GM23248 (cell line): ENCODE measurements at places on chromosomes 4 and X.

DNA sequence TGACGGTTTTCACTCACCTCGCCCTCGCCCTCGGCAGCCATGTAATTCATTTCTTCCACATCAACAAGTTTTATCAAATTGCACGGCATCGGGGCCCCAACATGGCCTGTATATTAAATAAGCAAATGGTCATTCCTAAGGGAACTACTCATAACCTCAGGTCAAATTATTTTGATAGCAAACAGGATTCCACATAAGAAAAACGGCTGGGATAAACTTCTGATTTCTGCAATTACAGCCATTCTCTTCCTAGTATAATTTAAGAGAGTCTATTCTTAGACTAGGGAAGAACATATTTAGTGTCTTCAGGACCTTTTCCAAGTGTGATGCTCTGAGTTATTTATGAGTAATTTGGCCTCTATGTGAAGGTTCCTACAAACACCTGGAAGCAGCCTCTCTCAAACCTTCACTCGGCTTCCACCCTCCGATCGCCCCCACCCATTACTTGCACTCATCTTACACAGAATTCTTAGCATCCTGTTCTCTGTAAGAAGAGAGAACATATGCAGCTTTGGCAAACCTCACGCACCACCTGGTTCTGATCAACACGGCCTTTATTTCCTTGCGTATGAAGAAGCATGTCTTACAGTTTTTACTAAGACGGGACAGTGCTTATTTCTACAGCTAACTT is 29.4 kb upstream of the CENPU start:
- peak; percentile 29 for DNase-seq

- no peak for DNase-seq
Observed at GRCh38 chr4:162782096-162782777, 384.5 kb downstream of the NAF1 start.

- no peak for DNase-seq
Observed at GRCh38 chrX:87961471-87961870, 443.9 kb downstream of the KLHL4 start.

- DNase-seq, result no peak
Observed at GRCh38 chrX:96774116-96774515, 89.5 kb downstream of the DIAPH2 start.

DNA sequence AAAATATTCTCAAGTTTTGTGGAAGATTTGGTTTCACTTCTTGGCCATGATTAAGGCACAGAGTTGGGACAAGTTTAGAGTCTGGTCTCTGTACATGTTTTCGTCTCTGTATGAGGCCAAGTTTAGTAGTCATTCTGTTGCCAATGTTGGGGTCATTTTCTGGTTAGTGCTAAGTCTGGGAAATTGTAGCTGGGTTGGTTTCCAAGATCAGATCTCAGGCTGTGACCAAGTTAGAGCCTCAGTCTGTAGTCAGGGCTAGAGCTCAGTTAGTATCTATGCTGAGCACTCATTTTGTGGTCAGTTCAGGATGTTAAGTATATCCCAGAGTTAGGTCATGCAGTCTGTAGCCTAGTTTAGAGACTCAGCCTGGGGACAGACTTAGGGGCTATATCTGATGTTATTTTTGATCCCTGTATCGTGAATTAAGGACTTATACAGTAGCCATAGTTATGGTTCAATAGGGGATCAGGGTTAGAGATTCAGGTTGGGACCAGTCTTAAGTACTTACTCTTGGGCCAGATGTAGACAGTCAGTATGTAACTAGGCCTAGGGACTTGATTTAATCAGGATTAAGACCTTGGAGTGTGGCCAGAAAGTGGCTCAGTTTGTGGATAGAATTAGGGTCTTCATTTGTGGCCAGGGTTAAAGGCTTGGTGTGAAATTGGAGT is 6.6 kb upstream of the ENOX2 start:
- DNase-seq, result peak; percentile 42

DNA sequence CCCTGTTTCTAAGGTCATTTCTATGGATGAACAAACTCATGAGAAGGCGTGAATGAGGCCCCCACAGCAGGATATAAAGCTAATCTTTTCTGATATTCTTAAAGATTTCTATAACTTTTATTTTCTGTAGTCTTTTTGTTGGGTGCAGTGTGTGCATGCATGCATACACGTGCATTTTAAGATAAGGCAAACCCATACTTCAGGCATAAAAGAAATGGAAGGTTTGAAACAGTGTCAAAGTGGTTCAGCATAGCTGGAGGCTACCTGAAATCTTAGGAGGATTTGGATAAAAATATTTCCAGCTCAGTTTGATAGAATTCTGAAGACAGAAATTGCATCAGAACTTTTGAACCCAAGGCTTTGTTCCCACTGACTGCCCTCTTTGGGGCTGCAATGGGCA is 119.7 kb downstream of the PDHA2 start:
- no peak for DNase-seq

GRCh38 chr4:10116569-10117358 is at the start of gene WDR1:
TSS of gene WDR1 (minus strand) at chr4:10116799. CDS start at chr4:10116666, 133 bp downstream.
- peak; percentile 99 for DNase-seq

GRCh38 chrX:103919270-103919637 is 43.2 kb upstream of the TMSB15B start:
- DNase-seq, result peak; percentile 68

- no peak for DNase-seq
Observed at GRCh38 chrX:81301877-81302276, 100.0 kb downstream of the SH3BGRL start.

DNA sequence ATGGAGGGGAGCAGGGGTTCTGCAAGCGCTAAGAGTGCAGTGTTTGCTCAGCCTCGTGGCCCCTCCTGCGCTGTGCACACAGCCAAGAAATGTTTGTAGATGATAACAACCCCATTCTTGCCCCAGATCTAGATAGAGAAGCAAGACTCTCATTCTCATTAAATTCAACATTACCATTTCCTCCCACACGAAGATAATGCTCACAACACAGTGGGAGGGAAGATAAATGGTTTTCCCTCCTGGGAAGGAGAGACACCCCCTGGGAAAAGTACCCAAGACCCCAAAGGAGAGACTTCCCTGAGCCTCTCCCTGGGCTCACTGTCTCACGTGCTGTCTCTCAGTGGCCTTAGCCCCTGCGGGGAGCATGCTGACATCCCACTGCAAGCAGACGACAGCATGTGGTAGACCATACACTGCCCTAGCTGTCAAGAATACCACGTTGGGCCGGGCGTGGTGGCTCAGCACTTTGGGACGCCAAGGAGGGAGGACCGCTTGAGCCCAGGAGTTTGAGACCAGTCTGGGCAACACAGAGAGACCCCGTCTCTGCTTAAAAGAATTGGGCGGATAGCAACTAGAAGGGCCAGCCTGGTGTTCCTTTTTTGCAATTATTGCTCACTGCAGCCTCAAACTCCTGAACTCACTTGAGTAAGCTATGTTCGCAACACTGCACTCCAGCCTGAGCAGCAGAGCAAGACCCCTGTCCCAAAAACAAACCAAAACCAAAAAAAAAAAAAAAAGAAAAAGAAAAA is 34.9 kb upstream of the IQSEC2 start:
- DNase-seq, result no peak

DNA sequence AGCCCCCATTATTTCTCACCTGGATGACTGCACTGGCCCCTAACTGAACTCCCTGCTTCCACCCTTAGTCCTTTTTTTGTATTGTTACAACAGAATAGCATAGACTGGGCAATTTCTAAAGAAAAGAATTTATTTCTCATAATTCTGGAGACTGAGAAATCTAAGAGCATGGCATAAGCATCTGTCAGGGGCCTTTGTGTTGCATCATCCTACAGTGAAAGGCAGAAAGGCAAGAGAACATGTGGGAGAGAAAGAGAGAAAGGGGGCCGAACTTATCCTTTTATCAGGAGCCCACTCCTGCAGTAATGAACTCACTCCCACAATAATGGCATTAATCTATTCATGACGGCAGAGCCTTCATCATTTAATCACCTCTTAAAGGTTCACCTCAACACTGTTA is 122.1 kb downstream of the EFNB1 start:
- DNase-seq, result no peak

DNA sequence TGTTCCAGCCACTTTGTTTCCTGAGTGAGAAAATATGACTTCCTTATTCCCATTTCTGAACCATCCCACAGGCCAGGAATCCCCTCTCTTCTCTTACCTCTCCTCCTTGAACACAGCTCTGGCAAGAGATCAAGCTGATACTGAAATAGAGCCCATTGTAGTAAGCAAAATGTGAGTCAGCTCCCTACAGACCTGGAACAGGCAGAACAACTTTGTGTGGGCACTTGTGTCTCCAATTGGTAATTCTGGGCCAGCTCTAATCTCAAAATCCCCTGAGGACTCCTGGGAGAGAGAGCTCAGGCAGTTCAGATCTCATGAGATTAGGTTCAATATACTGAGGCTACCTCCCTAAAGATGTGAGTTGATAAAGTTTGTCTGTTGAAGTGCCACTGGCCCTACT is 213.5 kb downstream of the GUCY2F start:
- no peak for DNase-seq

- peak; percentile 90 for DNase-seq
Observed at GRCh38 chr4:53490965-53491622, 100.2 kb downstream of the LNX1 start.

DNA sequence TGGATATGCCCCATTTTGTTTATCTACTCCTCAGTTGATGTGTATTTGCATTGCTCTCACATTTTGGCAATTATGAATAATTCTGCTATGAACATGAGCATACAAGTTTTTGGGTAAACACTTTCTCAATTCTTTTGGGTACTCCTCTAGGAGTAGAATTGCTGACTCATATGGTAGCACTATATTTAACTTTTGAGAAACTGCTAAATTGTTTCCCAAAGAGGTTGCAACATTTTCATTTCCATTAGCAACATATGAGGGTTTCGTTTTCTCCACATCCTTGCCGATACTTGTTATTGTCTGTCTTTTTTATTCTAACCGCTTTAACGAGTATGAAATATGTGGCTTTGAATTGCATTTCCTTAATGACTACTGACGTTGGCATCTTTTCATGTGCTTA is 185.4 kb downstream of the TSPAN5 start:
- peak; percentile 47 for DNase-seq

DNA sequence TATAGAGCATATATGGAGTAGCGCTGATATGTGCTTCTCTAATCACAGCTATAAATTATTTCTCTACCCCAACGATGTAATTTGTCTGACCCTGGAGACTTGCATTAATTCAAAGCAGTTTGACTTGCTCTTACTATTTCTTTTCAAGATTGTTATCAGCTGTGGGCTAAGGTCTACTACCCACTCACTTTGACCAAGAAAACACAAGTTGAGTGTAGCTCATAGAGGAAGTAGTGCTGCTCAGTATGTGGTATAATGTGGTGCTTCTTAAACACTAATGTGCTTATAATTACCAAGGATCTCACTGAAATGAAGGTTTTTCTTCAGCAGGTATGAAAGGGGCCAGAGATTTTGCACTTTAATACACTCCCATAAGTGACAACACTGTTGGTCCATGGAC is 70.1 kb downstream of the INPP4B start:
- no peak for DNase-seq

DNA sequence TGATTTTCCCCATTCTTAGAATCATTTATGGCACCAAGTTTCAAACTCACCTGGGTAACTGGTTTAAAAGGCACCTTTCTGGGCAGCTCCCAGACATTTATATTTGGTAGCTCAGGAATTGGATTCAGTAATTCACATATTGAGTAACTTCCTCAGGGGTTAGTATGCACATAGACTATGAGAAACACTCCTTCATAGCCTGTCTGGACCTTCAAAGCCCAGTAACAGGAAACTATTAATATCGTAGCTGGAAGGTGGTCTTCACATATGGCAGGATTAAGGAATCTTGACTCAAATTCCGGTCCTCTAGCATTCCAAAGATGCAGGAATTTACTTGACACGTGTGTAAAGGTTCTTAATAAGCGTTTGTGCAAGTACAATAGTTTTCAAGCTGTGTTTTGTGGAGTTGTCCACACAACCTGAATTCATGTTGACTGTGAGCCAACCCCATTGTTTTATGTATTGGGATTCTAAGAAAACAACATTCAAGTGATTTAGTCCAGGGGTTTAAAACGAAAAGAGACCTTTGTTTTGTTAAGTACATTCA is 78.4 kb downstream of the PLS3 start:
- DNase-seq, result no peak

DNA sequence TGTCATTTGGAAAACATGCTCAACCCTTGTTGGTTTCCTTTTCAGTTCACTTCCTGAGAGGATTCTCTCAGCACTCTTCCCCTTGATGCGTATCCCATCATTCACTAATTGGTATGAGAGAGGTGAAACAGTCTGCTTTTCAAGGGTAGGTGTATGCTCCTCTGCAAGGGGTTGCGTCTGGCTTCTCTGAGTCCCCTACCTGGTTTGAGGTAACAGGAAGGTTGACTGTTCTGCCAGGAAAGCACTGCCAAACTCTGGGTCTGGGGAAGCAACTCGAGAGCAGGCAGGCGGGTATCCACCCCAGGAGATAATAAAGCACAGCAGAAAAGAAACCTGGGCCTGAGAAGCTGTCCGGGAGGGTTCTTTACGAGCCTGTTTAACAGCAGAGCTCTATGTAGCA is 101.2 kb downstream of the SHROOM4 start:
- no peak for DNase-seq

GRCh38 chr4:73573794-73574528 is 46.3 kb downstream of the RASSF6 start:
- DNase-seq, result peak; percentile 74

GRCh38 chr4:4270529-4270928 is 19.4 kb downstream of the LYAR start:
- DNase-seq, result peak; percentile 18

DNA sequence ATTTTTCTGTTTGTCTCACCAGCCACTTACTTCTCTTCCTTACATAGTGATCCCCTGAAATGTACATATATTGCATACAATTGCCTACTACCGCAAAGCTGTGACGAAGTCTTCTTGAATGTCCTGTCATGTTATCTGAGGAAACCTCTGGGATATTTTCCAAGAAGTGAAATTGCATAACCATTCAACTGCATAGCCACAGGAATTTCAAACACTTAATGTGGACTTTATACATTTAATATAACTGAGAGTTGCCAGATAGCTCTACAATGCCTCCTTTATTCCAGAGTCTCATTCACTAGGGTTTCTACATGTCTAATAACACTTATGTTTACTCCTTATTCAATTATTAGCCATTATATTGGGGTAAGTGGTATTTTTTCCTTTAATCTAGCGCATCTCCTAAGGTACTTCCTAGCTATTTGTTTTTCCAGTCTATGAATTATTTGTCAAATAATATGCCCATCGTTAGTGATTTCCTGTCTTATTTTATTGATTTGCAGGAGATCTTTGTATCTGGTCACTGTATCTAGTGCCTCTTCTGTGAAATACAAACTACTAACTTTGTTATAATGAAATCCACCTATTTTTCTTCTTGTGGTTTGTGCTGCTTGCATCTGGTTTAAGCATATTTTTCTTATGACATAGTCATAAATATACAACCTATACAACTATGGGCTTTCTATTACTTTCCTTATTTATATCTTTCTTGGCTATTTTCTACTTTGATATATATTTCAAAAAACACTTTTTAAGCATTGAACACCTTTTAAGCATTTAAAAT is 69.2 kb upstream of the GRID2 start:
- peak; percentile 92 for DNase-seq
